Smooth muscle cell of the brain vasculature (primary cell): ENCODE measurements at places on chromosomes 6 and 20.

DNA sequence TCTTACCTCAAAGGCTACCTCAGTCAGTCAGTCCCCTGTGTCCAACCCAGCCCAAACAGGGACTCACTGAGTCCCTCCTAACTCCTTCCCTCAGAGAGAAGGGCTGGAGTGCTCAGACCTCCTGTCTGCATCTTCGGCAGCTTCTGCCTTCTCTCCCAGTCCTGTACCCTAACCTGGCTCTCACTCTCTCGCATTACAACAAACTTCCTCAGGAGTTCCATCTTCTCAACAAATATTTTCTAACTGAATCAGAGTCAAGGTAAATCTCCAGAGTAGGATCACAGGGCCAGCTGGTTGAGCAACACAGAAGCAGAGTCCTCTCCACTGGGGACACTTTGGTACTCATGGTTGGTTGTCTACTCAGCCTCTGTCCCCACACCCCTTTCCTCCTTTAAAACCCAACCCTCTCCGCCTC, 92.3 kb downstream of the MRPL14 start:
- no peak for DNase-seq

GRCh38 chr20:1415667-1416468, 23.0 kb upstream of the FKBP1A start:
- peak; percentile 50 for DNase-seq

- DNase-seq = no peak
These were observed 79.9 kb downstream of the CEBPB start for GRCh38 chr20:50270569-50270968.

DNA sequence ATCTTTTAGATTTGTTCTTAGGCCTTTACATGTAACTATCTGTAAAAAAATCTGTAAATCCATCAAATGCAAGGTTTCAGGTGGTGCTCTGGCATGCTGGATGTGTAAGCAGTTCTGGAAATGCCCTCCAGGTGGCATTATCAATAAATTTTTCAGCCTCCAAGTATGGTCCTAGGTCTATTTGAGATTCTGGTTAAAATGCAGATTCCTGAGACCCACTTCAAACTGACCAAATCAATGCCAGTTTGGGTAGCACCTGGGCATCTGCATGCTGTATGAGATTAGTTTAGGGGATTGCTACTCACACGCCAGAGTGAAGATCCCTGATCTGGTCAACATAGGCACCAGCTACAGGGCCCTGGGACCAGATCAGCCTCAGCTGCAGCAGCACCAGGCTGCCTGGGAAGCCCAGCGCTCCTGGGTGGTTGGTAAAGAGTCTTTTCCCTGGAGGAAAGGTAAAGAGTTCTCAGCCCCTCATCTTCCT, 507.3 kb upstream of the CITED2 start:
- DNase-seq = no peak

GRCh38 chr20:9514072-9514460, 324 bp upstream of the LAMP5 start:
- no peak for DNase-seq

GRCh38 chr6:137829641-137830083, 37.4 kb upstream of the TNFAIP3 start:
- no peak for DNase-seq

- no peak for DNase-seq
These were observed 119.3 kb upstream of the CST7 start for GRCh38 chr20:24829649-24830370.

- no peak for DNase-seq
These were observed 52.9 kb downstream of the FBXL4 start for GRCh38 chr6:98894810-98895209.

DNA sequence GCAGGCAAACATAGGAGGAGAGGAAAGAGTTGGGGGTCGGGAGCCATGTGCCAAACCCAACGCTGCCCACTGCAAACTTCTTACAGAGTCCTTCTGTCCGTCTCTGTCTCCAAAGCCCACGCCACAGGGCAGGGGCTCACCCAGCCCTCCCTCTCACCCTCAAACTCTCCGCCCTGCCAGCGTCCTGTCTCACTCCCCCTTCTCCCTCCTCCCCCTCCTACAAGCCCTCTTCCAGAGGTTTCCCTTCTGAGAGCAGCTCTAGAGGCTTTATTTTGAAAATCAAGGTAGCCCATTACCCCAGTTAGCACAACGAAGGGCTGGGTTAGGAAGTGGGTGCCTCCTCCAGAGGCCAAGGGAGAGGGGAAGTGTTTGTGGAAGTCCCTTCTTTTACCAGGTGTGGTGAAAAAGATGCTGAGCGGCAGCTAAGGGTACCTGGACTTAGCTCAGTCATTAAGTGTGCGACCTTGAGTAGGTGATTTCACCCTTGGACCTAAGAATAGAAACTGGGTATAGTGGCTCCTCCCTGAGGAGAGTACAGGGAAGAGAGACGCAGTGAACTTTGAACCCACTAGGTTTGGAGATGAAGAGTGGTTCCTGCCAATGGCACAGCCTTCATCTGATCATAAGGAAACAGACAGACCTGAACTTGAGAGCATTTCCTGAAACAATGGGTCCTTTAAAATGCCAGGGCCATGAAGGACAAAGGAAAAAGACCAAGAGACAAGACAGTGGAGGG, 123.8 kb downstream of the BANF2 start:
- no peak for DNase-seq

DNA sequence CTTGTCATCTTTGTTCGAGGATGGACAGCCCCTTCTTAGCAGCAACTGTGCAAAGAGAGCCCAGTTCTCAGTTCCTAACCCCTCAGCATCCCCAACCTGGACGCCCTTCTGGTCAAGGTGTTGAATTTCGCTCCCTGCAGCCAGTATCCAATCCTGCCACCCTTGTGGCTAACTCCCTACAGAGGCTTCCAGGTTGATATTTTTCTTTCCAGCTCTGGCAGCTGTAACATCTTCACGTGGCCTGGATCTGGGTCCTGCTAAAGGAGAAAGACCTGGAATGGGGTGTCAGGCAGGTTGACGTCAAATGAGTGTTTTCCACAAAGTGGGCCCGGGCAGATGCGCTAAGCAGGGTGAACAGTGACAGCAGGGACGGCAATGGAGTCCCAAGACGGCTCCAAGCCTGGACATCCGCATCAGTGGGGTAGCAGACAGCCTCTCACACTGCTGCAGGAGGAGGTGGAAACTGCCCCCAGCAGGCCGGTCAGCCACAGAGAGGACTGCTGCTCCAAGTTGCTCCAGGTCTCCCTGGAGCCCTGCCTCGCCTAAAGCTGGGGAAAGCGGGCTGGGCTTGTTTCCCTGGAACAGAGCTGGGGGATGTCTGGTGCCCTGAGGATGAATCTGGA, 1.0 kb upstream of the YTHDF1 start:
- DNase-seq = no peak

- no peak for DNase-seq
These were observed 109.3 kb upstream of the FAM83B start for GRCh38 chr6:54737247-54737646.

DNA sequence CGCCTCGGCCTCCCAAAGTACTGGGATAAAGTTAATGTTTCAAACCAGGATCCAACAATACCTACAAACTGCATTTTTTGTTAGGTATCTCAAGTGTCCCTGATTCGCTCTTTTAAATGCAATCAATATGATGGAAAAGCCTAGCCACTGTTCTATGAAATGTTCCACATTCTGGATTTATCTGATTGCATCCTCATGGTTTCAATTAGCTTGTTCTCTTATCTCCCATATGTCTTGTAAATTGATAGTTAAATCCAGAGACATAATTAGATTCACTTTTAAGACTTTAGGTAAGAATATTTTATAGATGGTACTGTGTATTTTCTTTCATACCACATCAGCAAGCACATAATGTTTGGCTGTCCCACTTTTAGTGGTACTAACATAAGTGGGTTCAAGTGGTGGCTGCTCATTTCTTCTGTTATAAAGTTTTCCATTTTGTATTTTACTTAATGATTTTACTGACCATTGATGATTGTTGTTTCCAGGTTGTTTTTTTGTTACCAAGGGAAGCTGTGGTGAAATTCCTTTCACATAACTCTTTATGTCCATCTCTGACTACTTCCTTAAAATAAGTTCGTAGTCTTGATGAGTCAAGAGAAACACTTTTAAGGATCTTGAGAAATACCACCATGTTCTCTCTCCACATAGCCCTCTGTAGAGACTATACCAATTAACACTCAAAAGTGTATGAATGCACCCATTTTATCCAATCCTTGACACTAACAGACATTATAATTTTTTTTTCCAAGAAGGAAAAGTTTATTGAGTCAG, 40.5 kb downstream of the RNGTT start:
- no peak for DNase-seq

- DNase-seq = no peak
These were observed 173.8 kb downstream of the VEGFA start for GRCh38 chr6:43943781-43944250.

- DNase-seq = no peak
These were observed 159.6 kb downstream of the SYNDIG1 start for GRCh38 chr20:24628985-24629384.

DNA sequence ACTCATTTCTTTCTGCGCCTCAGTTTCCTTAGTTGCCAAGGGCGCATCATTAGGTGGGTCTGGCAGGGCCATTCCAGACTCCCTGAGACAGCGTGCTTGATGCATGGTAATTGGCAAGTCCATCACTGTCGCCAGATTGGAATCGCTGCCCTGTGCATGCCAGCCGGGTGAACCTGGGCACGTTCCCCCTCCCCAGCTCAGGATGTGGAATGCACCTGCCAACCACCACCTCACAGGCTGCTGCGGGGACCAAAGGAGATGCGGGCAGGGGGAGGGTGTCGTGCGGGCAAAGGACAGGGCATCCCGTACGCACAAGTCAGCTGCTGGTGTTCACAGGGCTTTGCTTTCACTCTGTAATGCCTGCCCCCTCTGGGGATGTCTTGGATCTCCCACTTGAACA, 36.4 kb upstream of the PMEPA1 start:
- no peak for DNase-seq

DNA sequence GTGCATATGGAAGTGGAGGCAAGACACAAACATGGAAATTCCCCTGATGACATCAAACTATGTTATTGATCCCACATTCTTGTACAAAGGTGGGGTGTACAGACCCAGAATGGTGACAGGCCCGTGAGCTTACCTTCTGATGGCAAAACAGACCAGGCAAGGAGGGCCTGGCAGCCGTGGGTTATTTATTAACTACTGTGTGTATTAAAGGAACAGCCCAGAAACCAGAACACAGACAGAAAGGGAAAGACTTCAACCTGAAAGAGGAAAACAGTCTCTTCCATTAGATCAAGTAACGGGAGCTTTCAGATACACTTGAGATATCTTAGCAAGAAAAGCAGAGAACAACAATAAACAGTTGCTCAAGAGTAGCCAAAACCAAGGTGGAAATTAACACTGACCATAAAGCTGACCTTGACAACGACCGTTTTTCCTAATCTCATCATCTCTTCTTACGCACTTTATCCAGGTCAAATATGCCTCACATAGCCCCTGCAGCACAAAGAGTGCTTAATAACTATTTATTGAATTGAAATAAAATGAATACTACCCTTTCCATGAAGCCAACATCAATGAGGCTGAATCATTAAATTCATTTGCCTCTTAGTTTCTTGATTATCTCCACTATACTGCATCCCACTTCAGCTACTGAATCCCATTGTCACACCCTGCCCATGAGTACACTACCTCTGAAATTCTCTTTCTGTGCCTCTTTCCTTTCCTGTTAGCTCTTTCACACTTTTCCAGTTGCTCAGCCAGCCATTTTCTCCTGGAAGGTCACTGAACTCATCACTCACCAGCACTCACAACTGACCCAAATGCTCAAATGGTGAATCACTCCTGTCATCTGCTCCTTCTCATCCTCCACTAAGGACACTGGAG, 67.4 kb downstream of the MOXD1 start:
- peak; percentile 35 for DNase-seq

DNA sequence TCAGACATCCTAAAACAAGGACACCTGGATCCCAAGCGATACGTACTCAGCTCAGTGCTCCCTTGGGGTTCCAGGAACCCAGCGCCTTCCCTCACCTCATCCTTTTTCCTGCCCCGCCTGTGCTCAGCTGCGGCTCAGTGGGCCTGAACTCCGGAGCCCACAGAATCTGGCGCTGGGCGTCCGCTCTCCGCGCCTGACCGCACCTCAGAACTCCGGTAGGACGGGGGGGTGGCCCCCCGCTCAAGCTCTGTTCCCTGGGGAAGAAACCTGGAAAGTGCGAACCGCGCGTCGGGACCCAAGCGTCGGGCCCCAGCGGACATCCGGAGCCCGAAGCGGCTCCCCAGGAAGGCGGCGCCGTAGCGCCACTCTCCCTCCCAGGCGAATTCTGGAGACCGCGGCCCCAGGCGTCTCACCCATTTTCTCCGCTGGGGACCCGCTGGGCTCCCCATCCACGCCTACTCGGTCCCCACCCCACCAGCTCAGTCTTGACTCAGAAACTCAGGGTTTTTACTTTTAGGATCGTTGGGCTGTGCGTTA, 336 bp upstream of the LY6G5C start:
- no peak for DNase-seq

DNA sequence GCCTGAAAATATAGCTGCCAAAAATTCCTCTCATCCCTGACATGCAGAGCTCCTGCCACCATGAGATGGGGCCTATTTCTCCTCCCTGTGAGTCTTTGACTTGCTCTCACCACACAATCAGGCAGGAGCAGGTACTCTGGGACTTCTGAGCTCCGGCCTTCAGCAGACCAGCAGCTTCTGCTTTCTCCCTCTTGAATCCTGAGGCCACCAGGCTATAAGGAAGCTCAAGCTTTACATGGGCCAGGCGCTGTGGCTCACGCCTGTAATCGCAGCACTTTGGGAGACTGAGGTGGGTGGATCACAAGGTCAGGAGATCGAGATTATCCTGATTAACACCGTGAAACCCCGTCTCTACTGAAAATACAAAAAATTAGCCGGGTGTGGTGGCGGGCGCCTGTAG, 238.7 kb upstream of the RREB1 start:
- DNase-seq = no peak

DNA sequence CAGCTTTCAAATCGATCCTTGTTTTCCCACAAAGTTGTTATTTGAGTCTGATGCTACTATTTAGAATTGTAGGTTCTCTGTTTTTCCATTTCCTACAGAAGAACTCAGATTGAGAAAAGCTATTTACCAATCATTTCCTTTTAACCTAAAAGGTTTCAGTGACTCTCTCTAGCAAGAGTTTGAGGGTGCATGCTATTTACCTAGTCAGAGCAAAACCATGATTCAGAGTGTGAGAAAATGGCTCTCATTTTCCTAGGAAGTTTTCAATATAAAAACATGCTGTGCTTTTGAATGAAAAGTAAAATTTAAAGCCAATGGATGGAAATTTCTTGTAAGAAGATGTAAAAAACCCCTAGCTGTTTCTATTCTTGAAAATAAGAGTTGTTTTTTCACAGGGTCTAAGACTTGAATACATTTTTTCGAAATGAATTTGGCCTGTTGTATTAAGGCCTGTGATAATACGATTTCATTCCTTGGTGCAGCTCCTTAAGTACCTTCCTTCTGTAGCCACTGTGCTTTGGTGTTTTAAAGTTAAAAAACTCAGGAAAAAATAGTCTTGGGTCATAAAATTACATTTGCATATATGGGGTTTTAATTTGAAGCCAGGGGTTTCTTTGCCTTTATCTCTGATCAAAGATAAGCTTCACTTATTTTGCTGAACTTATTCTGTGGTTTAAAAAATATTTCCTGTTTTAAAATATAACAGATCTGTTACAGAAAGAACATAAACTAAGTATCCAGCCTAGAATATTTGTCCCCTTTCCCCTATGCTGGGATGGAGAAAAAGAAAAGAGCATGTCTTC, 18.0 kb upstream of the RSPH3 start:
- no peak for DNase-seq
